ENCODE measurements at places on chromosomes 6 and 20.

DNA sequence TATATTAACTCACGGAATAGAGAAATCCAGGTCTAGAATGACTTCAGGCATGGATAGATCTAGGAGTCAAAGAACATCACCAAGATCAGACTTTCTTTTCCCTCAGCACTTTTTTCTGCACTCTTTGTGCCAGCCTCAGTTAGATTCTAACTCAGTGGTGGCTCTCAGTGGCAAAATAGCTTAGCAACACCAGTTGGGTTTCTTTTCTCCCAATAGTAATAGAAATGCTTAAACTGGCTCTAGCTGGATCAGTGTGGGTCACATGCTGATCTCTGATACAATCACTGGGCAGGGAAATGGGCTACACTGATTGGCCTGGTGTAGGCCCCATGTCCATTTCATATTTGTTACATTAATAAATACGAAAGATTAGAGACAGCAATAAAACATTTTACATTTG, 44.2 kb upstream of the ARFGEF2 start:
- no peak for DNase-seq

DNA sequence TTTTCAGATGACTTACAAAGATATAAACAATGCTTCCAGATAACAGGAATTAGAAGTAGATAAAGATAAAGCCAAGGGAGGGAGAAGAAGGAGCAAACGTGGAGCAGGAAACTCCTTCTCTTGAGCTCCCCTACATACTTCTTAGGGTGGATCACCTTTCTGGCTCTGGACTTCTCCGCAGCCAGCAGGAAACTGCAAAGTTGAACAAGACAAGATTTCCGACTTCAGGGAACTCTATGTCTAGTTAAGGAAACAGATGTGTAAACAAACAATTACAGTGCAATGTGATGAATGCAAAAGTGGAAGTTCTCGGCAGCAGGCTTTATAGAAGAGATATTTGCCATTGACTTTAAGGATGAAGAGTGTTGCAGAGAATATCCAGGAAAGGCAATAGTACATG, 134.0 kb upstream of the MARCKS start:
- DNase-seq, result no peak

DNA sequence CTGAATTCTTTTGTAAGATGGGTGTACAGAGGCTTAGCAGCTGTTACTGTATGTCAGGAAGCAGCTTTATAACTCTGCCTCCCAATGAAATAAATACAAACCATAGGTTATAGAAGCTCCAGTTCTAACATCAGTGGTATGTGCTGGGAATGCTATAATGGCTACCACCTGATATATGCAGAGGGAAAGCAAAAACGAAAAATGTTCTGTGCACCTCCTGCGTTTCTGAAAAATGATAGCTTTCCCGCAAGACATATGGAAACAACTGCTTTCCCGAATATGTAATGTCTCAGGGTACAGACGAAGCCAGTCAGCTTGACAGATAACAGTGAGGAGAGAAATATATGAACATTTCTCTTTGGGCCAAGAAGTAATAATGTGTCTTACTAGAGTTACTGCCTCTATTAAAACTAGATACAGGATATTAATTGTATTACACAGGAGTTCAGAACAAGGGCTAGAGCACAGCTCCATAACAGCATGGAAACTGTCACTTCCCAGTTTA, 517.0 kb upstream of the NRSN1 start:
- no peak for DNase-seq

DNA sequence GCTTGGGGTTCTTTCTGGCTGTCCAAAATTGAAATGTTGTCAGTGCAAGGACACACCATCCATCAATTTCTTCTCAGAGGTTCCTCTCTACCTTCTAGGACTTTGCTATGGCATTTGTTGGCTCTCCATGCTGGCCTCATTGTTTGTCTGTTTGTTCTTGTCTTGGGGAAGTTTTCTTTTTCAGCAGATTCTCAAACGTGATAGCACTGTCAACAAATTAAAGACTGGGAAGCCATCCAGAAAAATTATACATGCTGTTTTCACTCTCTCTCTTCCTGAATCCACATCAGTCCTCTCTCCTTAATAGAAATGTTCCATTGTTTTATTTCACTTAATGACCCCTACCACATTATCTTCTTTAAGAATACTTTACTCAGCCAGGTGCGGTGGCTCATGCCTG, 130.4 kb downstream of the PCSK2 start:
- no peak for DNase-seq

DNA sequence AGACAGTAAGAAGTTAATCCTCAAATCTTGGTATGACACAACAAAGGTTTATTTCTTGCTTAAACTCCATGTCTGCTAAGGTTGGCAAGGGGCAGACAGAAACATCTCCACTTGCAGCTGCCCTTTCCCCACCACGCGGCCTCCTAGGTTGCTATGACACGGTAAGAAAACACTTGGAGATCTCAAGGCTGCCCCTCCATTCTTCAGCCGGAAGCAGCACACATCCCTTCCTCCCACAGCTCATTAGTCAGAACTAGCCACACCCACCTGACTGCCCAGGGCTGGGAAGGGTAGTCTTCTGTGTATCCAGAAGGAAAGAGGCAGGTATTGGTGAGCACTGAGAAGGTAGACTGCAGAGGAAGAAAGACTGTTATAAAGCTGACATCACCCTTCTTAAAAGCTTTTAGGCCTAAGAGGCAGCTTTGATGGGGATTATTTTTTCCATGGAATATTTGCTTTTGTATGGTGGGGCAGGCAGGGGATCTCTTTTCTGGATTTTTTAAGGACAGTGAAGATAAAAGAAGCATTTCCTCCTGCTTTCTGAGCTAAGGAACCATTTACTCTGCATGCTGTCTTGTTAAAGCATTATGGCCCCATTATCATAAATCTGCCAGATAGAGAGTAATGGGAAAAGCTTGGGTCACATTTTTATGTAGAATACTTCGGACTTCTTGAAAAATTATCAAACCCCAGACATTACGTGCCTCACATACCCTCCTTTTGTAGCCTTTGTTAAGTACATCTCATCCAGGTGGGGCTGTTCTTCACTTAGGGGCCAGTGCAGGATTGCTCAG, 41.6 kb downstream of the MRAP2 start:
- DNase-seq, result no peak

DNA sequence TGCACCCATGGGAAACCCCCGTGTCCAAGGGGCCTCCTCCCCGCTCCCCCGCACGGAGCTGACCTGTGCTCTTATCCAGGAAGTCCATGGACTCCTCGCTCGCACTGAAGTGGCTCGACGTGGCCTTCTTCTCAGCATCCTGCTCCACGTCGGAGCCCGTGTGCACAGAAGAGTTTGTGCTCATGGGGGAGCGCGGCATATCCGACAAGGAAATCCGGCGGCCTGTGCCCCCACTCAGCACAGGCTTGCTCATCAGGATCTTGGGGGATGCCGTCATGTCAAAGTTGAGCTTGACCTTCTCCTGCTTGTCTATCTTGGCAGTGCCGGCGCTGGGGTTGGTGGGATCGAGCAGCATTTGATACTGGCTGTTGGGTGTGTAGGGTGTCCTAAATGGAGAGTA, 80.2 kb downstream of the ZMYND8 start:
- DNase-seq, result no peak

- no peak for DNase-seq
These were observed 3.7 kb upstream of the FAXC start for GRCh38 chr6:99353126-99353525.

DNA sequence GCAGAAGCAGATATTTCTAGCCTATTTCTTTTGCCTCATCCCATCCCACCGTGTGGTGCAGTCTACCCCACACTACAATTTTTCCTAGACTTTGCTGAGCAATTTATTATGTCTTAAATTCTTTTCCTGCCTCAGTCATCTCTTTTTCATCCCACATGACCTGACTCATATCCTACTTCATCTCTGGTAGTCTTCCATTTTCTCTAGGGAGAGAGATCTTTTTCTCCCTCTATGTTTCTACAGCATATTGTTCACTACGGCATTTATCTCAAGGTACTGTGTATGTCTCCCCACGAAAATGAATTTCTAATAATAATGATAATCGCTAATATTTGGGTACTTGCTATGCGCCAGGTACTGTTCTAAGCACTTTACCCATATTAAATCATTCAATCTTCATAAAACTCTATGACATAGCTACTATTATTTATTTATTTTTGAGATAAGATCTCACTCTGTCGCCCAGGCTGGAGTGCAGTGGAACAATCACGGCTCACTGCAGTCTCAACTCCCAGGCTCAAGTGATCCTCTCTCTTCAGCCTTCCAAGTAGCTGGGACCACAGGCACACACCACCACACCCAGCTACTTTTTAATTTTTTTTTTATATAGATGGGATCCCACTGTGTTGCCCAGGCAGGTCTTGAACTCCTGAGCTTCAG, 15.6 kb downstream of the PDSS2 start:
- DNase-seq, result no peak

- DNase-seq, result no peak
These were observed 43.4 kb downstream of the NHSL1 start for GRCh38 chr6:138455746-138456400.

GRCh38 chr6:159969204-159969912, 476 bp downstream of the IGF2R start:
- DNase-seq, result no peak

- DNase-seq, result no peak
These were observed 350.7 kb downstream of the LAMA2 start for GRCh38 chr6:129233458-129234134.
